NCI-H524 (cell line): ENCODE measurements at places on chromosomes 16 and 17.

DNA sequence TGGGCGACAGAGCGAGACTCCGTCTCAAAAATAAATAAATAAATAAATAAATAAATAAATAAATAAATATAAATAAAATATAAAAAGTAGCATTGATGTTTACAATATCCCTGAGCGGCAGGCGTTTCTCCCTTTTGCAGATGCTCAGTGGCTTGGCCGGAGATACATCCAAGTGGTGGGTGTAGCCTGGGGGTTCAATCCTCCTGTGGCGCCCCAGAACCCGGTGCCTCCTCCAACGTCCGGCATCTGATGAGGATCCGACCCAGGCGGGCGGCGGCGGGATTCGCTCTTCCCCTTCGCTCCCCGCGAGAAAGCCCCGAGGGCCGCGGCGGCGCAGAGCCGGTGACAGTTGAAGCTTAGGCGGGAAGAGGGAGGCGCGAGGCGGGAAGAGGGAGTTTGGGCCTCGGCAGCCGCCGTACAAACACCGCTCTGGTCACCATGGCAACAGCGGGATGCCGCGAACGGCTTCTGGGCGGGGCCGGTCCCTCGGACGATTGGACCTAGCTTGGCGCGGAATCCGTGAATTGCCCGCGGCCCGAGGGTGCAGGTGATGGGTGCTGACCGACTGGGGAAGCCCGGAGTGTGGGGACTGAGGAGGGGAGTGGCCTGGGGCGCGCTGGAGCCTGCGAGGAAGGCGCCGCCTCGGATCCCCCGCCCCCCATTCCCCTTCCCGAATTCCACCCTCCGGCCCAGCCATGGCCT, 12.7 kb upstream of the ALDOA start:
- peak; percentile 93 for DNase-seq

GRCh38 chr16:86984991-86985647, 332.1 kb downstream of the C16orf95 start:
- no peak for DNase-seq

GRCh38 chr16:87464691-87465300, 28.0 kb downstream of the ZCCHC14 start:
- no peak for DNase-seq

DNA sequence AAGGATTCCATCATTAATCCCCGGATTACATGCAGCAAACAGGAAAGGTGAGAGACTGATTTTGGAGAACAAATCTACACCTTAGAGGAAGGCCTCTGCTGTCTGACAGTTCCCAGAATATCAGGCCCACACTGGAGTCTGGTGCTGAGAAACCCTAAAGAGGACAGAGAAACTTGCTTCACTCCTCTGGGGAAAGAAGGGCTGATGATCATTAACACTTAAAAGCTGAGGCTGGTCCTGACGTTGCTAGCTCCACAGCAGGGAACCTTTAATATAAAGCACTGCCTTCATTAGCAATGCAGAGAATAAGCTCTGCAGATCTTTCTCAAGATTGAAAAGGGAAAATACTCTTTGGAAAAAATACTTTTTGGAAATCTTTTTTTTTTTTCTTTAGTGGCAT, 1472.4 kb upstream of the GOT2 start:
- DNase-seq = no peak

GRCh38 chr17:67198131-67198530, 46.9 kb downstream of the HELZ start:
- no peak for DNase-seq

- DNase-seq = peak; percentile 85
Observed at GRCh38 chr17:50425682-50426471, at the start of gene ACSF2. TSS of gene ACSF2 (plus strand) at chr17:50426218. CDS start at chr17:50426262, 44 bp downstream.

GRCh38 chr17:74389937-74390679, 22.8 kb downstream of the GPR142 start:
- DNase-seq = no peak

- no peak for DNase-seq
Observed at GRCh38 chr16:47732122-47732521, 271.0 kb downstream of the PHKB start.

GRCh38 chr17:78901806-78902205, 1.2 kb downstream of the CEP295NL start:
- DNase-seq = no peak

GRCh38 chr17:39193346-39193745, 4.1 kb downstream of the CACNB1 start:
- no peak for DNase-seq

- DNase-seq = no peak
Observed at GRCh38 chr16:66382171-66382965, 15.9 kb downstream of the CDH5 start.

- no peak for DNase-seq
Observed at GRCh38 chr17:2796164-2797125, at the start of gene RAP1GAP2. TSS of gene RAP1GAP2 (plus strand) at chr17:2796438. CDS start at chr17:2796528, 90 bp downstream.

DNA sequence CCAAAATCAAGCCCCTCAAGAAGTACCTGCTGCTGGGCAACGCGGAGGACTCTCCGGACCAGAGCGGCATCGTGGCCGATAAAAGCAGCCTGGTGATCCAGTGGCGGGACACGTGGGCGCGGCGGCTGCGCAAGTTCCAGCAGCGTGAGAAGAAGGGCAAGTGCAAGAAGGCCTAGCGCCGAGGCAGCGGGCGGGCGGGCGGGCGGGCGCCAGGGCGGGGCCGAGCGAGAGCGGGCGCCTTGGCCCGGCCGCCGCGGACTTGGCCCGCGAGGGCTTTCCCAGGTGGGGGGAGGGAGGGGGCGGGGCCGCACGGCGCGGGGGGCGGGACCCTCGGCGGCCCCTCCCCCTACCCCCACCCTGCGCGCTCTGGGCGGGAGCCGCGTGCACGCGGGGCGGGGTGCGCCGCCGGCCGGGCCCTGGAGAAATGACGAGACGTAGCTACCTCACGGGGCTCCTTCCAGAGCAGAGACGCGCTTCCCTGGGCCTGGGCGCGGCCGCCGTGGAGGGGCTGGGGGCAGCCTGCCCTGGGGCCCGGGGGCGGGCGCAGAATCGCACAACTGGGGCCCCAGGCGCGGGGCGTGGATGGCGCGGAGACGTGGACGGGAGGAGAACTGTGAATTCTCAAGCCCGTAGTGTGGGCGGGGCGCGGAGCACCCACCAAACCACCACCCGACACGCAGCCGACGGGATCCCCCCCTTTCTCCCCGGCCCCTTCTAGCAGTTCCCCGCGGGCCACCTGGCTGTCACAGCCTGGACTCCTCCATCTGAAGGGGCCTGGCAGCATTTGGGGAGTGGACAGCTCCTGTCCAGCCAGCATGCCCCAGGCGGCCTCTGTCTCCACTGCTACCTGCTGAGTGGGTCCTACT, 218.7 kb downstream of the NTN1 start:
- DNase-seq = no peak

- no peak for DNase-seq
Observed at GRCh38 chr16:85793662-85794298, 5.6 kb downstream of the EMC8 start.

- no peak for DNase-seq
Observed at GRCh38 chr17:43667506-43667905, 5.8 kb upstream of the MEOX1 start.

GRCh38 chr17:75250009-75250471, 11.4 kb downstream of the GGA3 start:
- no peak for DNase-seq

DNA sequence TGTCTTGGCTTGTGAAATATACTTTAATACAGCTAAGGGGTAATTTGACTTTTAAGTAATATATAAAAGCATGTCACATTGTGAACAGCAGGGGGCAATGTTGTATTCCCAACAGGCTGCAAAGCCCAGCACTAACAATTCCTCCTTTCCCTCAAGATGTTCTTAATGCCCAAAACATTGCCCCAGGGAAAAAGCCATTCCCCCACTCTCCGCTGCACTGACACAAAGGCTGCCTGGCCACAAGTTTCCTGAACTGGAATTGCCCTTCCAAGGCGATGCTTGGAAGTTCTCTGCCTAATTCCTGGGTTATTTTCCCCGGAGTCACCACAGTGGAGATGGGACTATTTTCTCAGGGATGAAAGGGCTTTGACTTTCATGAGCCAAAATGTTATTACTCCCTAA, 27.2 kb downstream of the CLEC16A start:
- DNase-seq = peak; percentile 67

- DNase-seq = no peak
Observed at GRCh38 chr16:88430185-88430523, 22.9 kb upstream of the ZFPM1 start.

DNA sequence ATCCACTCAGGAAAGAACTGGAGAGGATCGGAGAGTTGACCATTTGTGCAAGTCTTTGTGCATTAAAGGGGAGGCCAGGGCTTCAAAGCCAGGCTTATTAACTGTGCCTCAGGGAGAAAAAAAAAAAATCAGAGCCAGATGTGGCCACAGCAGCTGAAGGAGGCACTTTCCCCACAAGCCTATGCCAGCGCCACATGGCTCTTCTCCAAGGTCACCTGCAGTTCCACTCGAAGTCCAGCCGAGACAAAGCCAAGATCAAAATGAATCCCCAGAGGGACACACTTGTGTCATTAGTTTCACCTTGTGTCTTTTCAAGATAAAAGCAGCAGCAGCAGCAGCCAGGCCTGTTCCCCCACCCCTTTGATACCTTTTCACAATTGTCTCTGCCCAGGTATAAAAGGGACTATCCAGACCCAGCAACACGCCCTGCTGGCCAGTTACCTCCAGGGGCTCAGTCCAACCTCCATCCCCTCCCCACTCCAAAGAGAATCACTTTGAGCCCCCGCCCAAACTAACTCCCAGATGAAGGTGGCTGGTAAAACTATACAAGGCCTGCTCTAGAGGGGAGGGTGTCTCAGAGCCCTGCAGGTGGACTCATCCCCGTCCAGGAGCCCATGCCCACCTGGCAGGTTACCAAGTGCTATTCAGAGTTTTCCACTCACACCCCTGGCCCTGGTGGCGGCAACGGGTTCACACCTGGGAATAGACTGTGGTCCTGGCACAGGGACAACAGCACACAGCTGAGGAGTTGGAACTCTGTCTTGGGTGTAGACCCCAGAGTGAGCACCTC, 29.2 kb downstream of the AXIN2 start:
- DNase-seq = no peak

GRCh38 chr17:47776330-47777197, 43.5 kb downstream of the TBX21 start:
- peak; percentile 54 for DNase-seq

DNA sequence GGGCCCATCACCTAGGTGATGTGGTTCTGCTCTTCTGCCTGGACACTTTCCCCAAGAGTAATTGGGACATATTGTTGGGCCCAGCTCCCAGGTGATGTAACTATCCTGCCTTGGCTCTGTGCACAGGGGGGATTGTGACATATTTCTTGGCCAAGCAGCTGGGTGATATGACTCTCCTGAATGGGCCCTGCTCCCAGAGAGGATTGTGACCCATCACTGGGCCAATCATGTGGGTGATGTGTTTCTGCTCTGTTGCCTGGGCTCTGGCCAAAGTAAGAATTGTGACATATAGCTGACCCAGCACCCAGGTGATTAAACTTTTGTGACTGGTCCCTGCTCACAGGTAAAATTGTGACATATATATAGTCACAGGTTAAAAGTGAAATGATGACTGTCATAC, 1904.9 kb downstream of the TP53TG3F start:
- DNase-seq = no peak

GRCh38 chr17:73555199-73555960, 88.9 kb downstream of the SDK2 start:
- DNase-seq = peak; percentile 99

GRCh38 chr17:9324864-9325263, 250.8 kb downstream of the STX8 start:
- DNase-seq = no peak

DNA sequence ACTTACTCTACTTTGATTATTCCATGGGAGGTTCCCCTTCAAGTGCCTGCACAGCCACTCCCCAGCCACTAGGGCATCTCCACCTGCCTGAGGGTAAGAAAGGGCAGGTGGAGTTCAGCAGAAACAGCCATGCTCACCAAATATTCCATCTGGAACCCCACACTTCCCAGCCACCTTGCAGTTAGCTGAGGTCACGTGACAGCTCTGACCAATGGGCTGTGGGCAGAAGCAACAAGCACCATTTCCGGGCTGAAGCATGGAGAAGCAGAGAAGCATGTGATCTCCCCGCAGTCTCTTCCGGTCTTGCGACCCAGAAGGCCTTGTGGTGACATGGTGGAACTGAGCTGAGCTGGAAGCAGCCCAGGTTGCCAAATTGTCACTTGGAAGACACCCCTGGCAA, 108.6 kb downstream of the CCT6B start:
- no peak for DNase-seq

DNA sequence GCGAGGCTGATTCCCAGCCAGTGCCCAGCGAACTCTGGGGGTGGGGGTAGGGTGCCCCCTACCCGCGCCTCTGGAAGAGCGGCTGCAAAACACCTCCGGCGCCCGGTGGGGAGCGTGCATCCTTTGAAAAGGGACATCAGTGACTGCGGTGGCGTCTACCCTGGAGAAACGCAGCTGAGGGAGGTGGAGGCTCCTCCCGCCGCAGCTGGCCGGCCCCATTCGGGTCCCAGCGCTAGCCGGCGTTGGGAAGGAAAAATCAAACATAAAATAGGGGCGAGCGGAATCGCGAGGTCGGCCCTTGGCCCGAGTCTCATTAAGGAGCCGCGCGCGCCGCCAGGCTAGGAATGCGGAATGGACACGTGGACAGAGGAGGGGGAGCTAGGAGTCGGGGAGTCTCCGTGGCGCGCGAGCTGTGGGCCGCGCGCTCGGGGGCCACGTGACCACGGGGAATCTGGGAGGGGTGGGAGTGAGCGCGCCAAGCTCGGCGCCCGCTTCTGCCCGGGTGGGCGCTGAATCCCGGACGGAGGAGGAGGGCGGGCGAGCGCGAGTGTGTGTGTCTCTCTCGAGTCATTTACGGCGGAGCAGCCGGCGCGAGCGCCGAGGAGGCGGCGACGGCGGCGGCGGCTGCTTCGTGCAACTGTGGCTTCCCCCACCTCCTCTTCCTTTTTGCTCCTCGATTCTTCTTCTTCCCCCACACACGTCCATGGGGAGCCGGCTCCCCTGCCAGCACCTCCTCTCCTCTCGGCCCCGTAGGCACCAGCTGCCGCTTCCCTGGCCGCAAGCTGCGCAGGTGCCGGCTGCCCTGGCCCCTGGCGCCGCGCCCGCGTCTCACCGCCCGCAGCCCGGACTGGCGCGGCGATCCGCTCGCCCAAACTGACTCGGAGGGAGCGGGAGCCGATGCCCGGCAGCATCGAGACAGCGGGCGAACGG, at the start of gene TMEM132E:
Gene TMEM132E, plus strand, starts transcription at position 566 of the 930 bp plus-strand sequence. CDS start 1,495 bp downstream, outside the sequence.
- peak; percentile 85 for DNase-seq

DNA sequence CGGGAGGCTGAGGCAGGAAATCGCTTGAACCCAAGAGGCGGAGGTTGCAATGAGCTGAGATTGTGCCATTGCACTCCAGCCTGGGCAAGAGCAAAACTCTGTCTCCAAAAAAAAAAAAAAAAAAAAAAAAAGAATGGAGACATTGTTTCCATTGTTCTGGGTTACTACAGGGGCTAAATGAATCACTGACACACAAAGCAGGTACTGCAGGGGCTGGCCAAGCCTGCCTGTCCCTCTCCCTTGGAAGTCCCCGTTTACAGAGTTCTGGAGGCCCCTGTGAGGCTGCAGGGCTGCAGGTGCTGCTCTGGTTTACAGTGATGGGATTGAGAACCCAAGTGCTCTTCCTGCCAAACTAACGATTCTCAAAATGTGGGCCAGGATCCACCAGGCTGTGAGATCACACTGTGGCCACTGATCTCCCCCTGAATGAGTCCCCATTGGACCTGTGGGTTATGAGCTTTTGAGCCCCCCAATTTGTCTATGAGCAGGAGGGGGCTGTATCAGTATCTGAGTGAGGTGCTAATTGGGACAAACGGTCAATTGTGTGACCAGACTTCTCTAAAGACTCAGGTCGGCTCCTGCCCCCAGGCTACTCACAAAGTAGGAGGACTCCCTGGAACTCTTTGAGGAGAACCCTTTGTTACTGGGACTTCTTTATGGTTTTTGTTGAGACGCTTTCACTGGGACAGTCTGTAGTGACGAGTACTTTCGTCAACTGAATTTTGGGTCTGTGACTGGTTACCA, 39.0 kb downstream of the DNAH17 start:
- no peak for DNase-seq
